ENCODE measurements at places on chromosomes 16 and 17.

DNA sequence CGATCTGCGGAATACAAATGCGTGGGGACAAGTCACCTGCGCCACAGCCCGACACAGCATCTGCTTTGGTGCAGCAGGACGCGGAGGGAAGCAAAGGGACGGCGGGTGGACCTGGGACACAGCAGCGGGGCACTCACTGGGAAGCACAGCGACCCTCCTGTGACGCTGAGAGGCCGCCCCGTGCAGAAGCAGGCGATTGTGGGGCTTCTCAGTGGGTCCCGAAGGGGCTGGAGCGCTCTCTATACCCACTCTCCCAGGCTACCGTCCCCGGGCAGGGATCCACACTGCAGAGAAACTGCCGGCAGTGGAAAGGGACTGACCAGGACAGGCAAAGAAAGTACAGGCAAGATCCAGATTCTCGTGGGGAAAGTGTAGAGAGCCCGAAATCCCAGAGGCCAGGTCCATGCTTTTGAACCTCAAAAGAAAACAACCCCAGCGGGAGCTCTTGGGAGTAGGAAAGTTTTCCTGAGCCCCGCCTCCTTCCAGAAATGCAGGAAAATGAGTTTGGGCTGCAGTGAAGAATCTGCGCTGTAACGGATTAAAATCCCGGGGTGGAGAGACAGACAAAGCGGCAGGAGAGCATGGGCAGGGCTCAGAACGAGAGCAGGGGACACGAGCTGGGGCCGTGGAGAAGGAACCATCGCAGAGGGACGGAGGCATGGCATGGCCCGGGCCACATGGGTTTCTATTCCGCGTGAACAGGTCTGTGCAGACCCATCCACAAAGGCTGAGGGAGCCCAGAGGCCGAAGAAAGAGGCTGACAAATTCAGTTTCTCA is 12.7 kb downstream of the COX4I1 start:
- DNase-seq, result no peak

- no peak for DNase-seq
These were observed 4.9 kb upstream of the PHAF1 start for GRCh38 chr16:67104845-67105244.

- no peak for DNase-seq
These were observed 22.5 kb downstream of the OR1D5 start for GRCh38 chr17:3040882-3041281.

DNA sequence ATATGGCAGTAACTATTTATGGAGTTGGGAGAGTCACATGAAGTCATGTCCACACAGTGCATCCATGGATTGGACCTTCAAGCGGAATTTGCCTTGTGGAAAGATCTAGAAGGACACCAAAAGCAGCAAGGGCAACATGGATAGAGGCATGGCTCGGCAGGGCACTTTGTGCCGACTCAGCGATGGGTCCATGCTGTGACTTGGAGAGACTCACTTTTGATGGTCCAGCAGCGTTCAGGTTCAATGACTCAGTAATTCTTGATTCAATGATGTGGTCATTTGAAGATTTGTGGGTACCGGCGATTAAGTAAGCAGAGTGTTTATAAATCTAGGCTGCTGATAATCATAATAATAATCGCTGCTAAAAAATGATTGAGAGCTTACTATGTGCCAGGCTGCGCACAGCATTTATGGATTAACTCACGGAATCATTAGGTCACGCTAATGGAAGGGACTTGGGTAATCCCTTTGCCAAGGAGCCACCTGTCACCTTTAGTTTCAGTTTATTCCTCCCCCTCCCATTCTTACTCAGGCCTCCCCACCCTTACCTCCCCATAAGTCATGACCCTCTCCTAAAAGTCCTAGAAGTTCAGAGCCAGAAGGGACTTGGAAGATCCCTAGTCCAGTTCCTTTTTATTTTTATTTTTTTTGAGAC is 127.5 kb upstream of the CRHR1 start:
- DNase-seq, result no peak

DNA sequence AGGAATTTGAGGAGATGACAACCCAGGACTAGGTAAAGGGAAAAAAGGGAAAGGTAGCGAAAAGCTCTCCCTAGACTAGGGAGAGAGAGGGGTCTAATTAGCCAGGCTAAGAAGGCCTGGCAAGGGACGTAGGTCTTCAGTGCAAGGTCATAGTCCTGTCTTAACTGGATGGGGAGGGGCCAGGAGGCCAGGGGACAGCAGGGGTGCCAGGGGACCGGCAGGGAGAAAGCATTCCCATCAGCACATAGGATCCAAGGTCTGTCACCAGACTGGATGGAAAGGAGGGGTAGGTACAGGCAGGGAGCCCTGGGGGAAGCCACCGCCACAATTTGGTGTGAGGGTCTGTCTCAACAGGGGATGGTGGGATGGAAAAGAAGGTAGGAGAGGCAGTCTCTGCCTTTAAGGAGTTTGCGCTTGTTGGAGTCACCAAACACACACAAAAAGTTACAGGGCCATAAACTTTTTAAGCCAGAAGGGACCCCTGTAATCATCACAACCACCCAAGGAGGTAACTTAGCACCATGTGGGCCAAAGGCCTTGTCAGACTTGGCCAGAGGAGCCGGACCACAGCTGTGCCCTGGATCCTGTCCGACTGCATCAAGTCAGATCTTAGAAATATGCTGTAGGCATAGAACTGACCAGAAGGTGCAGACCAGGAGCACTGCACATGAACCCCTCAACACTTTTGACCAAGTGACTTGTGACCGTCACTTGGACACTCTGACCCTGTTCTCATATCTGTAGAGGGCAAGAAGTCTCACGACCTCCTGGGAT is 10.0 kb downstream of the AXIN2 start:
- DNase-seq, result no peak

DNA sequence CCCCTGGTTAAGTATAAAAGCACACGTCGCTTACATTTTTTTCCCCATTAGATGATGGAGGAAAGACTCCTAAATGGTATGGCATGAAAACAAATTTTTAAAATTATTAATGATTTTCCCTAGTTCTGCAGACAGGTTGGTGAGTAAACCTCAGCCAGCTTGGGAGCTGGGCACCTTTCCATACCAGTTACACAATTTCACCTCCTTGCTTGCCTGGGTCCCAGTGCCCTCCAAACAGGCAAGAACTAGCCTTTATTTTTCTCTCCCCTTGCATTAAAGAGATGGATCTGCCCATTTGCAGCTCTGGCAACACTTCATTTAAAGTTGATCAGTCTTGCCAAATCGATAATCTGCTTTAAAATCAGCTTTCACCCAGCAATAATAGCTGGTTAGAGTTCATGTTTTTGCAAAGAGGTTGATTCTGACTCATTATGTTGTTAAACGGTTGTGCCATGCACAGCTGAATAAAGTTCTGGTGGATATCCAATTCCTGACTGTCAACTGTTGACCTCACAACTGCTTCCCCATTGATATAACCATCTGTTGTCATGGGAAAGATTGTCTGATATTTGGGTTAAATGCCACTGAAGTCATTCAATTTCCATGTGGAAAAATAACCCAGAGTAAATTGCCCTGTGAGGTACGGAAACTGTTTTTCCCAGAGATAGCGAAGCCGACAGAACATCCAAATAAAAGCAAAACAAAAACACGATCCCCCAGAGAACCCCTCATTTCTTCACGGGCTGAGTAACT is 1.3 kb downstream of the C17orf58 start:
- DNase-seq, result no peak

DNA sequence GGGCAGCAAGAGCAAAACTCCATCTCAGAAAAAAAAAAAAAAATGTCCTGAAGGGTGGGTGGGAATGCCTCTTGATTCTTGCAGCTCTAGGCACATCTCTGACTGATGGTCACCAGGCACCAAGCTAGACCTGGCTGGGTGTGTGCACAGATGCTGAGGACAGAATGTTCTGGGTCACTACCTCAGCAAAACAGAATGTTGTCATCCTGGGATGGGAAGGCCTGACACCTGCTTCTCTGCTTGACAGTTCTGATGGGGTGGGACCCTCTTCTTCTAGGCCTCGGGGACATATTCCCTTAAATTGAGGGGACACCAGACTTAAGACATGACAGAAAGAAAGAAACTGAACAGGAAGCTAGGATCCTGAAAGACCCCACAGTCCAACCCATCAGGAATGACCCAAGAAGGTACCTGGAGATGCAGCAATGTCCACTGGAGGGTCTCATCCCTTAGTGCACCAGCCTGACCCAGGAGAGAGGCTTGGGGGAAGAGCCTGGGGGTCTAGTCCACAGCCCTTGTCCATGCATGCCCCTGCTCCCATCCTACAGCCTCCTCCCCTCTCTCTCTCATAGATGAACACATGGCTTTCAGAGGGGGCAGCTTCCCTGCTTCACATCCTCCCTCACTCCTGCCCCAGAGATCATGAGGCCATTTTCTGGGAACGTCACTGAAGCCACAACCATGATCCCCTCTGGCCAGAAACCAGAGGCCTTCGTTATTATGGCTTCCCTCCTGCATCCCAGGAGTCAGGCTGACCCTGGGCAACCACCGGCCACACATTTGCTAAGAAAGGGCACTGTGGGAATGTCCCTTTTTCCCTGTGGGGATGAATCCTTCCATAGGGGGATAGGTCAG is 3.8 kb upstream of the STAT5B start:
- no peak for DNase-seq

GRCh38 chr16:31182391-31182790 is 2.5 kb downstream of the FUS start:
- no peak for DNase-seq

DNA sequence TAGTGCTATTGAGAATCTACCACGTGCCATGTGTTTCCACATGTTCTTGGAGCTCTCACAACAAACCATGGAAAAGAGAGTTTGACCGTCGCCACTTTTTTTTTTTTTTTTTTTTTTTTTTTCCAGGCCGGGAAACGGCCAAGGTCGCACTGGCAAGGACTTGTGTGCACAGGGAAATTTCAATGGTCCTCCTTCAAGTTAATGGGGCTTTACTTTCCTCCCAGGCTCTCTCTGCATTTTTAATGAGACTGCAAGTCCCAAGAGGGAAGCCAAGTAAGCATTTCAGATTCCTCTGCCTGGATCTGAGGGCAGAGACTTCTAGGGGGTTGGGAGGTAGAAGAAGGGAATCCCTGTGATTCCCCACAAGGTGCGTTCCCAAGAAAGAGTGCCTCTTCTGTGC is 94.7 kb upstream of the MPHOSPH6 start:
- no peak for DNase-seq

- no peak for DNase-seq
These were observed 167.1 kb upstream of the KIF2B start for GRCh38 chr17:53655591-53655990.
